ENCODE measurements at places on chromosomes 2 and 18.

GRCh38 chr18:31247574-31248199 lies 70.3 kb upstream of the DSG1 start:
- DNase-seq = no peak

DNA sequence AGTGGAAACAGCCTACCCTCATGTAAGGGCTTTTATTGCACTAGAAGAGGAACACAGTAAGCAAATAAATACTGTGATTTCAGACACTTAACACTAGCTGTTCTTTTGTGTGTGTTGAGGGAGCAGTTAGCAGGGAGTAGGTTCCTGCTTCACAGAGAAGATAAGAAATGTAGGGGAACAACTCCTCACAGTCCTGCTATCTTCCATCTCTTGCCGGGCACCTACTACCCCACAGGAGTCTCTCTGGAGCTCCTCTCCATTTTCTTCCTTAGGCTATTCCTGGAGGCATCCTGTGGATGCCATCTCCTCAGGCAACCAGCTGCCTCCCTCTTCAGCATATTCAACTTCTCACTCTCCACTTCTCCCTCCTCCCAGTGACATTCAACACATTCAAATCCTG lies 145.0 kb downstream of the SRBD1 start:
- DNase-seq = no peak

- no peak for DNase-seq
Observed at GRCh38 chr2:236909193-236909504, 176.5 kb upstream of the COPS8 start.

DNA sequence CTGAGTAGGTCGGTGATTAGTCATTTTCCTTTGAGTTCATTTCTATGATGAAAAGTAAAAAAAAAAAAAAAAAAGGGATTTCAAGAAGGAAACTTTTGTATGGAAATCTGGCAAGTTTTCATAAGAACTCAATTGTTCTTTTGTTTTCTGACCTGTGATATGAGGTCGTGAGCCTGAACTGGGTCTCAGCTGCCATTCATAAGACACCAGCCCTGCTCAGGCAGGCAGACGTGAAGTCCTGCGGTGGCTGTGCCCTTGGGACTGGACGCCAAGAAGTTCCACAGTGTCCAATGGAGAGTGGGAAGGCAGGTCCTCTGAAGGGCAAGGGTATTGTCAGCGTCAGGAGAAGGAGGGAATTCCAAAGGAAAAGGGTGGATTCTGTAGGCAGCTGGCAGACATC lies 183.9 kb downstream of the NCK2 start:
- no peak for DNase-seq

DNA sequence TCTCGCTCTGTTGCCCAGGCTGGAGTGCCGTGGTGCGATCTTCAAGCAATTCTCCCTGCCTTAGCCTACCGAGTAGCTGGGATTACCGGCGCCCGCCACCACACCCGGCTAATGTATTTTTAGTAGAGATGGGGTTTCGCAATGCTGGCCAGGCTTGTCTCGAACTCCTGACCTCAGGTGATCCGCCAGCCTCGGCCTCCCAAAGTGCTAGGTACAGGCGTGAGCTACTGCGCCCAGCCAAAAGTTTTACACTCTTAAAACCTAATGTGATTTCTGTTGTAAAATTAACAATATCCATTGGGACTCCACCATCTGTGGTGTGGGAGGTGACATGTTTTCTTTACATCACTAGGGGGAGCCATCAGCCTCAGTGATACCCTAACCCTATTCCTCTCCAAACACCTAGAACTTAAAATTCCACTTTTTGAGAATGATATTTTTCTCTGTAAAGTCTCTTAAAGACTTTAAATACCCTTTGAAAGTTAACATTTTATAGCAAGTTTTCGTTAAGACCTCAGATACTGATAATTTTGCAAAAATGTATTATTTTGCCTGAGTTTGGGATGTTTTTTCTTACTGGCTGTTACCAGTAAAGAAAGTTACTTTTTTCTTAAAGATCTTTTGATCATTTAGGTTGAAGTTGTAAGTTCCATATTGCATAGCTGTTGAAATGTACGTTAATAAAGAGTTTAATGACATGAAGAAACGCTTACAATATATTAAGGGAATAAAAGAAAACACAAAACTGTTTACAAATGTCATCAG lies 11.6 kb upstream of the EIF2AK2 start:
- DNase-seq = peak; percentile 34

DNA sequence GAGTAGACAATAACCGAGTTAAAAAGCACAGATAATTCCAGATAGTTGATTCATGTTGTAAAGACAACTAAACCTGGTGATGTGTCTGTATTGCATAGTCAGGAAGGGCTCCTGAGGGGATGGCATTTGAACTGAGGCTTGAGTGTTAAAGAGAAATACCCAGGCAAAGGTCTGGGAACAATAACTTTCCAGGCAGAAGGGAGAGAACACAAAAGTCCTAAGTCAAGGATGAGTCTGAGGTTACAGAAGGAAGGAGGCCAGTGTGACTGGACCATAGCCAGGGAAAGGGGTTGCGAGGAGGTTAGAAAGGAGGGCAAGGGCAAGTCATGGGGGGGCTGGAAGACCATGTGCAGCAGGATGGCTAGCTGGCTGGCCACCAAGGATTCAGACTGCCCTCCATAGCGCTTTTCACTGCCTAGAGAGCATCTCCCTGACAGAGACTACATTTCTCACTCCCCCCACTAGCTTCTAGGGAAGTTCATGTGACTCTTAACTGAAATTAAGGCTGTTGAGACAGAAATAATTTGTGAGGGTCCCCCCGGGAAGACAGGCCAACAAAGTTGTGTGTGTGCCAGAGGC lies 135.5 kb upstream of the CREB1 start:
- no peak for DNase-seq

DNA sequence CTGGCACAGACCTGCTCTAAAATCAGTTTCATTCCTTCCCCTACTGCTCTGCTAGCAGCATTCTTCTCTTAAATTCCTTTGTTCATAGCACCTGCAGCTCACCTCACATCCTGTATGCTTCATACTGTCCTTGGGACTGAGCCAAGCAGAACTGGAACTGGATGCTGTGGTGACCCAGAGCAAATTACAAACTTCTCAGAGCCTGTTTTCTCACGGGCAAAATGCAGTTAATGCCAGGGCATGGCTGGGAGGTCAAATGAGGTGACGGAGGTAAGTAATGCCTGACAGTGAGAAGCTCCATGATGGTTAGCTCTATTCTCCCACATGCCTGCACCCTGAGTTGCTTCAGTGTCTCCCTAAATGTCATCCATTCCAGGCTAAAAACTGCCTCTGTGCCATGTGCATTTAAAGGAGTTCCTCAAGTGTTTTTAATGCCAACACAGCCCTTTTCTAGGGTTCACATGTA lies 29.7 kb downstream of the C2orf42 start:
- no peak for DNase-seq

DNA sequence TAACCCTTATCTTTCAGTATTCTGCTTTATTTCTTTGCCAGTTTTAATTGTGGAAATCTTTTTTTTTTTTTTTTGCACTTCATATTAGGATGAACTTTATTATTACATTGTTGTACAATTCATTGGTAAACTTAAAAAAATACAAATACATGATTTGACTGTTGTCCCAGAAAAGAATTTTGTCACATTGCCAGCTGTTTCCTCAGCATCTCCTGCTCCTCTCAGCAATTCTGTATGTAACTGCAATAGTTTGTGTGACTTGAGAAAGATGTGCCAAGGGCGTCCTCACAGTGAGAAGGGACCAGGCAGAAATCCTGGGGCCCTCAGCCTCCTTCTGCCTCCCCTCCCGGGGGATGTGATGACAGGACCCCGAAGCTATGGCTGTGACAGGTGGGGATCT lies 254.4 kb downstream of the NBAS start:
- no peak for DNase-seq

- DNase-seq = no peak
Observed at GRCh38 chr2:172092716-172093415, 7.6 kb downstream of the DLX1 start.

DNA sequence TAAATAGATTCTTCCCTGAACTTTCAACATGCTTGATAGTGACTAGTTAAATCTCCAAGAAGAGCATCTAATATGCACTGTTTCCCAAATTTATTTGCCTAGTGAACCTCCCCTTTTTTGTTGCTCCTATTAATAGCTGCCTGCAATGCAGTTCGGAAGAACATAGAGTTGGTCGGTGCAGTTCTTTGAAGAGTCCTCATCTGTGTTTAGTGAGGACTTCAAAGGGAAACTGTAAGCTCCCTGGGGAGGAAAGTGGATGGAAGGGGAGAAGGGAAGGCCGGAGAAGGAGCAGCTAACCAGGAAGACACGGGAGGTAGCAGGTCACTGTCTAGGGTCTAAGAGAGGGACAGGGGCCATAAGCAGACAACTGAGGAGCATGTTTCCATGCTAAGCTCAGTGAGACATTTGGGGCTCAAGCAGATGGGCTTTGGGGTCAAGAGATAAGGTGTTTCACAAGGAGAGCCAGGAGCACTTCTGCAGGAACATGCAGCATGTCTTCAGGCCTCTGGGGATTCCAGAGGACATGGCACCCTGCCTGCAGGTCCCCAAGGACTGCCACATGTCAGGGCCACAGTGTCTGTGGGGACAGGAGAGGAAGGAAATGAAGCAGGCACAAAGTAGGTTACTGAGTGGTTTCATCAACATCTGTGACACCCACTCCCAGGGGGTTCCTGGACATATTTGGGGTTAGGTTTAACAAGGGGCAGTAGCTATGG lies 48.7 kb upstream of the ANXA4 start:
- DNase-seq = no peak

- DNase-seq = no peak
Observed at GRCh38 chr2:186714611-186715010, 20.8 kb downstream of the FAM171B start.

DNA sequence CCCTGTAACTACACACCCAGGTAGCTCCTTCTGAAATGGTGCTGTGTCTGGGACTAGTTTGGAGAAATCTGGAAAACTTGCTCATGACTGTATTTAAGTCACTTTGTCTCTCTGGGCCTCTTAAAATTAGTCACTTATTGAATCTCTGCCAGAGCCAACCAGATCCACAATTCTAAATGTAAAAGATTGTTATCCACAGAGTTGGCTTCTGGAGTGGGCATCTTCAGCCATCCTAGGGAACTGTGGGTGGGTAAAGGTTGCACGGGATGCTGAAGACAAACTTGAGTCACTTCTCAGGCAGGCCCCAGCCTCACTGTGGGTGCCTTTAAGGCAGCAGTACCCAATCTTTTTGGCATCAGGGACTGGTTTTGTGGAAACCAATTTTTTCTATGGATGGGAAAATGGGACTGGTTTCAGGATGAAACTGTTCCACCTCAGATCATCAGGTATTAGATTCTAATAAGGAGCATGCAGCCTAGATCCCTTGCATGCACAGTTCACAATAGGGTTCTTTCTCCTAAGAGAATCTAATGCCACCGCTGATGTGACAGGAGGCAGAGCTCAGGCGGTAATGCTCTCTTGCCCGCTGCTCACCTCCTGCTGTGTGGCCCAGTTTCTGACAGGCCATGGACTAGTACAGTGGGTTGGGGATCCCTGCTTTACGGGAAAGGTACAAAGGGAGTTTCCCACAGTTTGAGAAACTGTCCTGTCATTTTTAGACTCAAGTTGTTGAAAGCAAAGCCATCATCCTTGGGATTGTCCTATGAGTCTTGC lies 98.3 kb upstream of the SPRED2 start:
- peak; percentile 20 for DNase-seq

- no peak for DNase-seq
Observed at GRCh38 chr2:43802135-43802534, 28.3 kb downstream of the DYNC2LI1 start.

DNA sequence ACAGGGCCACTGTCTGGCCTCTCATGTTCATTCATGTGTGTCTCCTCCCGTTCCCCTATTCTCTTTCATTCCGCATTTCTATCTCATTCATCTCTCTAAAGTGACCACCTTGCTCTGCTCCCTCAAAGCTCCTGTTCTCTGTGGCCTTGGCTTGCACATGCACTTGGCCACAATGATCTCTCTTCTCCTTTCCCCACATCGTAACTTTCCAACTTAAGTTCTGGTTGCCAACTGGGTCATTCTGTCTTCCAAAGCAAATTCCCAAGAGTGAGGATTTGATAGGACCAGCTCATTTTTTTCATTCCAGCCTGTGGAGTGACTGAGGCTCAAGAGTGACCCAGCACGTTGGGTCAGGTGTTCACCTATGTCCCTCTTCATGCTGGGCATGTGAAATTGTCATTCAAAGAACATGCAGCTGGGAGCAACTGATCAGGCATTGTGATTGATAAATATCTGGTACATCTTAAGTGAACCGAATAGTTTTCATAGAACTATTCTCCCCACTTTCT lies 14.3 kb upstream of the ITGA6 start:
- no peak for DNase-seq

- DNase-seq = no peak
Observed at GRCh38 chr2:66581339-66582103, 146.6 kb downstream of the MEIS1 start.

GRCh38 chr2:203951366-203951902 lies 14.9 kb downstream of the ICOS start:
- no peak for DNase-seq

- no peak for DNase-seq
Observed at GRCh38 chr2:74658516-74658915, 4.5 kb downstream of the SEMA4F start.

GRCh38 chr2:175914846-175915245 lies 87.2 kb downstream of the LNPK start:
- no peak for DNase-seq

DNA sequence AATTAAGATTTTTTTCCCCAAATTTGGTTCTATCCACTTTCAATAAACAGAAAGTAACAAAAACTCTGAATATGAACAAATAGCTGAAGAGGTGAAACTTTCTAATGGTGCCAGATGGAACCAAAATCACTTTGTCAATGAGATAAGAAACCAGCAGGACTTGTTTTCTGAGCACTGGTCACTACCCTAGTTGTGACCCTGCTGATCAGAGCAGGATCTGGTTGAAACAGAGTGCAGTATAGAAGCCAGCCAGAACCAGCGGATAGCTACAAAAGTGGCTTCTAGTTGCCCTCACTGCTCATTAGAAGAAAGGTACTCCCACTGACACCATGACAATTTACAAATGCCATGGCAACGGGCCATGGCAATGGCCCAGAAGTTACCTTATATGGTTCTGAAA lies 158.3 kb upstream of the PIEZO2 start:
- DNase-seq = no peak

DNA sequence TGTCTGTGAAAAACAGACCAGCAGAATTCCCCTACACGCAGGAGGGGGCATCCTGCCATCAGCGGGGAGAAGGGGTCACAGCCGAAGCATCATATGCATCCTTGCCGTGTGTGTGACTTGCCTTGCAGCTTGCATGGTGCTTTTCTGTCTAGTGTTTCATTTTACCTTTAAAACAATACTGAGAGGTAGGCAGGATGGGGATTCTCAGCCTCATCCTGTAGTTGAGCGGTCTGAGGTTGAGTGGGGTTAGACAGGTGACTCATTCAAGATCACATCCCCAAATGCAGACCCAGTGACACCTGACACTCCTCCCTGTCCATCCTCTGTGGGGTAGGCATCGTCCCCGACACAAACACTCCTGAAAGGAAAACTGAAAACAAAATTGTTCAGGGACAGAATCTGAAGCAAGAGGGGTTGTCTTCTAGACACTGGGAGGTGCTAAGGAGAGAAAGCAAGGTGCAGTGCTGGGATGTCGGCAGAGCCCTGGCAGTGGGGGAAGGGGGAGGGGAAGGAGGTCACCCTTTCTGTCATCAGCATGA lies 7.9 kb downstream of the ARL4C start:
- no peak for DNase-seq

- DNase-seq = no peak
Observed at GRCh38 chr2:215364157-215365155, 52.6 kb downstream of the ATIC start.

- DNase-seq = no peak
Observed at GRCh38 chr2:114699423-114699944, 257.0 kb downstream of the DPP10 start.

Measured in BE2C (cell line).